Osteocyte (in vitro differentiated cells): ENCODE measurements at places on chromosomes 4 and X. TPM values are rescaled to one million over a fixed set of nuclear protein-coding genes. Genes with fewer than 3 reads are reported as not detected.
A peak's percentile ranks its signal among the peaks of the same experiment; 100 is the strongest.

DNA sequence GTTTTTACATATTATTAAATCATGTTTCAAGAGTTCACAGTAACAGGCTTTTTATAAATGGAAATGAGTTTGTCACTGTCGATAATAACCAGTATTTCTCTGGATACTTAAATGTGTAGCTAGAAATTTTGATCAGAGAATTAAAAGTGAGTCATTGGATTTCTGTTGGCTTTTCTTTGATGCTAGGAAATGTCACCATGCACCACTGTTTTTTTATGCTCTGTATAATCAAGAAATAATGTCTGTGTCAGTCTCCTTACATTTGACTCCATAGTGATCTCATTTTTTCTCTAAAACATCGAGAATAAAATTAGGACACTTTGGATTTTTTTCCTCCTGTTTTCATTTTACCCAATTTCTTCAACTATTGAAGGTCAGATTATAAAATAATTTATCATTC is 234.2 kb downstream of the RAPGEF2 start:
- no peaks in the 10 kb centered on the region for H3K27me3 ChIP-seq
- no peak overlapping the region for H3K27ac ChIP-seq
- no peak for DNase-seq
- peaks cover 44% of the 10 kb centered on the region for H3K36me3 ChIP-seq

Gene FAM241A
- 0.18 and 0.19 TPM in 2 replicates for total RNA-seq

DNA sequence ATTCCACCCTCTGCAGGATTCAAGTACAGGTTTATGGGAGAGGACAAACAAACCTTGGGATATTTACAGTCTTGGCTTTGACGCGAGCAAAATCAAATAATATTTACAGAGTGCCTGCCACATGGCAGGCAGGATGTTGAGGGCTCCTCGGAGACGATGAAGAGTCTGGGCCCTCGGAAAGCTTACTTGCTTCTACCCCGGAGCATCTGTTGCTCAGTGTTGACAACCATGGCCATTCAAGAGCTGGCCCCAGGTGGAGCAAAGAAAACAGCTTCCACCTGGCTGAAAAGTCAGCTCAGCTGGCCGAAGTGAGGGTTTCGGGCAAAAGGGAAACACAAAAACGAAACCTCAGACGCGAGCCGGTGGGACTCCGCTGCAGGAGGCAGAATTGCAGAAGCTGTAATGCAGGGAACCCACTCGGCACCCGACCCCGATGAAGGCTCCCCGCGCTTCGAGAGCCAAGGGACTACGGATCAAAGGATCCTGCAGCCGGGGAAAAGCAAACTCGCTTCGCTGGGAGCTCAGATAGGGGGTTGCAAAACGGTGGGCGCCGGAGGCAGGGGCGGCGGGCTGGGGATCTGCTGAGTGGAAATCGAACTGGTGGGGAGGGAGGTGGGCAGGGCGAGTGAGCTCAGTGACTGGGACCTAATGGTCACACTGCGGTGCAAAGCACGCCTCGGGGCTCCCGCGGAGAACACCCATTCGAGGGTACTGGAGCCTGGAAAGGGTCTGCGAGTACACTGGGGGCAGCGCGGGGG is 805 bp downstream of the ATP8A1 start:
- no peaks in the 10 kb centered on the region for H3K36me3 ChIP-seq
- peaks cover 10% of the 10 kb centered on the region for H3K27me3 ChIP-seq
- peak overlapping the region; percentile 43 for H3K27ac ChIP-seq
- H3K4me3 ChIP-seq = peak overlapping the region; percentile 85
- DNase-seq = no peak
- H3K4me1 ChIP-seq = peaks cover 23% of the 10 kb centered on the region

DNA sequence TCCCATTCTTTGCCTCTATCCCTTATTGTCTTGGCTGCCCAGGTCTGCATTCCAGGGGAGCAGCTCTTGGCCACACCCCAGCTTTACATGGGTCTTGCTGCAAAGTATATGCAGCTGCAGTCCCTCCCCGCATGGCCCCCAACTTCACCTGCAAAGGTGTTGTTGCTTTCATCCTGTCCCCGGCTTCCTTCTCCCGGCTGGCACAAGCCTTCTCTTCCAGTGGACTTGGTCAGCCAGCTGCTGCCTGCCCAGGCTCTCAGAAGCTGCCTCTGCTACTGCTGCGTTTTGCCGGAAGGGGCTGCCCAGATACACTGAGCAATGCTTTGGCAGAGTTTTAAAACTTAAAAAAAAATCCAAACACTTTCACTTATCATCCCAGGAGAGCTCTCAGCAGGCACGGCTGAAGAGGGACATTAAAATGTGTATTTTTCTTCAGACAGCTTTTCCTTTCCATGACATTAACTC is 121.2 kb upstream of the PDLIM3 start:
- no peak for DNase-seq
- peak overlapping the region; percentile 31 for H3K4me3 ChIP-seq
- H3K4me1 ChIP-seq = peaks cover 36% of the 10 kb centered on the region
- H3K36me3 ChIP-seq = peaks cover 11% of the 10 kb centered on the region
- H3K27me3 ChIP-seq = no peaks in the 10 kb centered on the region

- no peaks in the 10 kb centered on the region for H3K27me3 ChIP-seq
- peak overlapping the region; percentile 35 for H3K27ac ChIP-seq
- peaks cover 12% of the 10 kb centered on the region for H3K36me3 ChIP-seq
- H3K4me3 ChIP-seq = peak overlapping the region; percentile 38
- no peak for DNase-seq
- H3K4me1 ChIP-seq = peaks cover 16% of the 10 kb centered on the region
Observed at GRCh38 chr4:102620697-102621497, 119.7 kb downstream of the NFKB1 start.

Gene UBE2K
- 70.3 and 77.3 TPM in 2 replicates for total RNA-seq

Gene USP17L24
- not detected in 2 replicates for total RNA-seq

GRCh38 chrX:7706032-7706431 is 136.9 kb upstream of the VCX start:
- H3K36me3 ChIP-seq = no peaks in the 10 kb centered on the region
- no peak for DNase-seq
- H3K4me1 ChIP-seq = no peaks in the 10 kb centered on the region
- no peaks in the 10 kb centered on the region for H3K27me3 ChIP-seq
- H3K4me3 ChIP-seq = no peak overlapping the region

- no peaks in the 10 kb centered on the region for H3K27me3 ChIP-seq
- H3K4me3 ChIP-seq = no peak overlapping the region
- DNase-seq = no peak
- H3K27ac ChIP-seq = no peak overlapping the region
- H3K4me1 ChIP-seq = peaks cover 4% of the 10 kb centered on the region
Observed at GRCh38 chrX:130682990-130683389, 220.0 kb downstream of the ENOX2 start.

DNA sequence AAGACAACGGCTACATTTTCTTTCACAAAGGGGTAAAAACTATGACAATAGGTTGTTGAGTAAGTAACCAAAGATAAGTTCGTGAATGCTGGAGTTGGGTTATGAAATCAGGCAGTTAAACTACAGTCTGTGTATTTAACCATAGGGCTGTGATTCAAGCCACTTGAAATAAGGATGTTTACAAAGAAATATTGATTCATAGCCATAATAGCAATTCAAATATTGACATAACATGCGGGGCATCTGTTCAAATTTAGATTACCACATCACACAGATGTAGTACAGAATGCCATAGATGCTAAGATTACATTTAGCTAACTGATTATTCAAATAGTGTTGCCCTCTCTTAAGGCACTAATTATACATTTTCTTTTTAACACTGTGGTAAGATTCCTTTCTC is 364.1 kb downstream of the FSTL5 start:
- H3K27me3 ChIP-seq = peaks cover 32% of the 10 kb centered on the region
- no peaks in the 10 kb centered on the region for H3K4me1 ChIP-seq
- no peak for DNase-seq
- no peak overlapping the region for H3K27ac ChIP-seq

Gene RPL34
- 1,029 and 1,032 TPM in 2 replicates for total RNA-seq

Gene SHROOM4
- 2.4 and 2.5 TPM in 2 replicates for total RNA-seq

GRCh38 chrX:7444967-7445366 is 297.0 kb upstream of the PUDP start:
- no peak overlapping the region for H3K27ac ChIP-seq
- no peaks in the 10 kb centered on the region for H3K4me1 ChIP-seq
- DNase-seq = no peak
- no peak overlapping the region for H3K4me3 ChIP-seq
- peaks cover 8% of the 10 kb centered on the region for H3K27me3 ChIP-seq
- H3K36me3 ChIP-seq = no peaks in the 10 kb centered on the region

DNA sequence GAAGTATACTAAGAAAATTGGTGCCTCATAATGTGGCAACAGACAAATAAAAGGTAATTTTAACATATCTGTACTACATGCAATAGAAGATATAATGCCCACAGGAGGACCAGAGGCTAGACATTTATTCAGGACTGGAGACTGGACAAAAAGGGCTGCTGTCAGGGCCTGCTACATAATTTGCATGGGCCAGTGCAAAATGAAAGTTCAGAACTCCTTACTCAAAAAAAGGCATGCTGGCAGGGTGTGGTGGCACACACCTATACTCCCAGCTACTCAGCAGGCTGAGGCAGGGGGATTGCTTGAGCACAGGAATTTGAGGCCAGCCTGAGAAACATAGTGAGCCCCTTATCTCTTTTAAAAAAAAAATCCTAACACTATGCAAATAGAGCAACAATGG is 12.4 kb upstream of the MAOA start:
- no peaks in the 10 kb centered on the region for H3K36me3 ChIP-seq
- no peak overlapping the region for H3K27ac ChIP-seq
- H3K4me1 ChIP-seq = peaks cover 17% of the 10 kb centered on the region
- no peak for DNase-seq
- no peaks in the 10 kb centered on the region for H3K27me3 ChIP-seq

DNA sequence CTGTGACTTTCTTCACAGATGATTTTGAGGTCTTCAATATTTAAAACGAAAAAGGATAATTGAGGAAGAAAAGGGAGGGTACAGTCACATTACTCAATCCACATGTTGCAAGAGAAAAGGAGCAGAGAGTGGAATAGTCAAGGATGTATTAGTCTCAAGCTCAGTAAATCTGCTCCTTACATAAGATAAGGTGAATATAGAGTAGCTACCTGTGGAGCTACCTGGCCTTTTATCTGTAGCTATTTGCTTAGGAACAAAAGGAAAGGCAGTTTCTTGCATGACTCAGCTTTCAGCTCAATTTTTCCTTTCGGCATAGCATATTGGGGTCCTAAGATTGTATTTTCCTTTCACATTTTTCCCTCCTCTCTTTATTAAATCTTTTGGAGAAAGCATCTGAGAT is 26.3 kb upstream of the ACTRT1 start:
- H3K4me1 ChIP-seq = no peaks in the 10 kb centered on the region
- no peaks in the 10 kb centered on the region for H3K36me3 ChIP-seq
- H3K27ac ChIP-seq = no peak overlapping the region

Gene SULT1E1
- total RNA-seq = 5.1 and 6.6 TPM in 2 replicates

- no peak overlapping the region for H3K4me3 ChIP-seq
- no peak overlapping the region for H3K27ac ChIP-seq
- no peaks in the 10 kb centered on the region for H3K36me3 ChIP-seq
- no peak for DNase-seq
- peaks cover 17% of the 10 kb centered on the region for H3K4me1 ChIP-seq
- peaks cover 2% of the 10 kb centered on the region for H3K27me3 ChIP-seq
Observed at GRCh38 chr4:139789096-139789654, 123.6 kb downstream of the MGST2 start.

GRCh38 chr4:19319607-19320006 is 932.1 kb upstream of the SLIT2 start:
- H3K4me1 ChIP-seq = no peaks in the 10 kb centered on the region
- no peaks in the 10 kb centered on the region for H3K36me3 ChIP-seq
- H3K27me3 ChIP-seq = no peaks in the 10 kb centered on the region
- no peak overlapping the region for H3K4me3 ChIP-seq
- DNase-seq = no peak
- H3K27ac ChIP-seq = no peak overlapping the region

Gene SPANXN1
- not detected in 2 replicates for total RNA-seq

Gene ZDHHC15
- total RNA-seq = 0.08 and 0.13 TPM in 2 replicates

- peaks cover 21% of the 10 kb centered on the region for H3K4me1 ChIP-seq
Observed at GRCh38 chr4:109730619-109731545, 1.0 kb upstream of the PLA2G12A start.

DNA sequence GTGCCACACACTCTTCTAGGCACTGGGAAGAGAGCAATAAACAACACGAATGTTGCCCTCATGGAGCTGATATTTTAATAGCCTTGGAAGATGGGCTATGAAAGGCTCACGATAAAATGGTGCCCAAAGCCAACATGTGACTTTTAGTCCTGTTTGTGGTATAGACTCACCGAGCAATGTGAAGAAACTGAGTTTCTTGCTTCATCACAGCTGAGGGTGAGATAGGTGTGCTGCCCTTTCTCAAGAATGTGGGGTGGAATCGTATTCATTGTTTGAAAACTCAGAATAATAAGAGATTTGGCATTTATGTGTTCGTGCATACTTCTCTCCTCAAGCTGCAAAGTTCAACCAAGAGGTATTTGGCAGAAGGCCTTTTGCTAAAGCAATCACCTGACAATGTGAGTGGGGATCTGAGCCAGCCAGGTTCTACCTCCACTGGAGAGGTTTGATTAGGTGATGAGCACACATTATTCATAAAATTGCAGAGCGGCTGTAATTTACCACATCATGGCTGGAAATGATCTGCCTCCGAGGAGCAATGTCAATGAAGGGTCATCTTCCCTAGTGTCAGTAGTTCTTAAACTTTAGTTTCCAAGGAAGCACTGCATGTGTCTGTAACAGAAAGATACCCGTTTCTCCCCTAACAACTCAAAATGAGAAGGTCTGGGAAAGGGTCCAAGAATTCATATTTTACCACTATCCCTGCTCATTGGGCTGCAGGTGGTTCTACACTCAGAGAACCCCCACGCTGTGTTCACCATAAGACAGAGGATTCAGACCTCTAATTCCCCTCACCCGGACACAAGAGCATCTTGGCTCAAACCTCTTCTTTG is 41.9 kb upstream of the CBR4 start:
- DNase-seq = no peak
- H3K27me3 ChIP-seq = no peaks in the 10 kb centered on the region
- H3K4me3 ChIP-seq = no peak overlapping the region
- peaks cover 3% of the 10 kb centered on the region for H3K4me1 ChIP-seq
- no peaks in the 10 kb centered on the region for H3K36me3 ChIP-seq

GRCh38 chr4:119873132-119873531 is 193.5 kb downstream of the MAD2L1 start:
- no peaks in the 10 kb centered on the region for H3K4me1 ChIP-seq
- H3K27me3 ChIP-seq = peaks cover 2% of the 10 kb centered on the region
- H3K4me3 ChIP-seq = no peak overlapping the region
- H3K27ac ChIP-seq = no peak overlapping the region
- no peaks in the 10 kb centered on the region for H3K36me3 ChIP-seq

Gene UGT2B17
- total RNA-seq = not detected in 2 replicates

Gene FRMD7
- total RNA-seq = 0.30 and 0.44 TPM in 2 replicates
